ENCODE measurements at places on chromosomes 12 and 14.
A peak's percentile ranks its signal among the peaks of the same experiment; 100 is the strongest.

DNA sequence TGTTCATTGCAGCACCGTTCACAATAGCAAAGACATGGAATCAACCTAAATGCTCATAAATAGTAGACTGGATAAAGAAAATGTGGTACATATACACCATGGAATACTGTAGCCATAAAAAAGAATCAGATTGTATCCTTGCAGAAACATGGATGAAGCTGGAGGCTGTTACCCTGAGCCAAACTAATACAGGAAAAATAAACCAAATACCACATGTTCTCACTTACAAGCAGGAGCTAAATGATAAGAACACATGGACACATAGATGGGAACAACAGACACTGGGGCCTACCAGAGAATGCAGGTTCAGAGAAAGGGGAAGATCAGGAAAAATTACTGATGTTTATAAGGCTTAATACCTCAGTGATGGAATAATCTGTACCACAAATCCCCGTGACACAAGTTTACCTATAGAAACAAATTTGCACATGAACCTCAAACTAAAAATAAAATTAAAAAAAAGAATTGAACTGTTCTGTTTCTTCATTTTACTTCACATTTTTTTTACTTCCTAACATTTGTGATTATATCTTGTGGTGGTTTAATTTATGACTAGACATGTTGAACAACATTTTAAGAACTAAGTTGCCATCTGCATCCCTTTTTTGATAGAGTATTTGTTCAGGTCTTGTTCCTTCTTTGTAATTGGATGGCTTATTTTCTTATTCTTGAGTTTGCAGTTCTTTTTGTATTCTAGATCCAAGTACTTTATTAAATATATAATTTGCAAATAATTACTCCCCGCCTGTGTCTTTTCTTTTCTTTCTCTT, 835.2 kb downstream of the FSCB start:
- DNase-seq: no peak

DNA sequence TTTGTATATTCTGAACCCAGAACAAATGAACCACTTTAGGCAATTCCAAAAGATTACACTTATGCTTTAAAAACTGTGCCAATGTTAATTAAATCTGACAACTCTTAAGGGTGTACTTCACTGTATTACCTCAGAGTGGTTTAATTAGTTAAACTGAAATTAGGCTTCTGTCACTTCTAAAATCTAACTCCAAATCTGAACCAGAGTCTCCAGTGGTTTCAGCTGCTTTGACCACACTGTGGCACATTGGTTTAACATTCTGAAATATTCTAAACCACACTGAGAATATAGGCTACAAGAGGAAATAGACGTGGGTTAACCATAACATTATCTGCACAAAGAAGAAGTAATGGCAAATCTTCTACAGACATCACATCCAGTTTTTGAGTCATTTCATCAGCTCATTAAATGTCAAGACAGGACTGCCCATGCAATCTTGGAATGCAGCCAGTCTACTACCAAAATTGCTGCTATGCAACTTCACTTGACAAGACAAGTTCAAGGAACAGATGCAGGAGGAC, 94.8 kb downstream of the LRP6 start:
- DNase-seq: no peak

- DNase-seq: no peak
These were observed 1.0 kb upstream of the NRIP2 start for GRCh38 chr12:2835691-2836403.

DNA sequence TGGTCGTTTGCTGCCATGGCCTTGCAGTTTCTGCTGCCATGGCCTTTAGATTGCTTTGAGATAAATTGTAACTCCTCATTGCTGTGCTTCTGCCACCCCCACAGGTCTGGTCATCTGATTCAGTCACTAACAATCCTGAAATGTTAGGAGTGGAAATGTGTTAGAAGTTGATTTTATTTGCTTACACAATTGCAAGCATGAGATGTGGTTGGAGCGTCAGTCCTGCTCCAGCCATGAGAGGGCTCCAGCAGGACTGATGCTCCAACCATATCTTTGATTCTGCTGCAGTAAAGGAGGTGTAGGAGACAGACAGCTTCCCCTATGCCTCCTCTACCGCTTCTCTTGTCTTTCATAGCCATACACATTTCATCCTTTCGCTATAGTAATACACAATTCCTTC, 226.8 kb upstream of the RGS6 start:
- no peak for DNase-seq

GRCh38 chr14:106174206-106174605, 647.8 kb downstream of the TMEM121 start:
- DNase-seq: no peak

- no peak for DNase-seq
These were observed 841.7 kb downstream of the DIO2 start for GRCh38 chr14:79369359-79370332.

- no peak for DNase-seq
These were observed 10.1 kb downstream of the ARMH4 start for GRCh38 chr14:58141893-58142292.

GRCh38 chr12:4975574-4975973, 65.9 kb downstream of the KCNA1 start:
- DNase-seq: peak; percentile 29

- DNase-seq: no peak
These were observed 2.1 kb downstream of the VASH1 start for GRCh38 chr14:76763096-76764041.

- DNase-seq: no peak
These were observed 89.7 kb upstream of the CCDC198 start for GRCh38 chr14:57583396-57583795.

DNA sequence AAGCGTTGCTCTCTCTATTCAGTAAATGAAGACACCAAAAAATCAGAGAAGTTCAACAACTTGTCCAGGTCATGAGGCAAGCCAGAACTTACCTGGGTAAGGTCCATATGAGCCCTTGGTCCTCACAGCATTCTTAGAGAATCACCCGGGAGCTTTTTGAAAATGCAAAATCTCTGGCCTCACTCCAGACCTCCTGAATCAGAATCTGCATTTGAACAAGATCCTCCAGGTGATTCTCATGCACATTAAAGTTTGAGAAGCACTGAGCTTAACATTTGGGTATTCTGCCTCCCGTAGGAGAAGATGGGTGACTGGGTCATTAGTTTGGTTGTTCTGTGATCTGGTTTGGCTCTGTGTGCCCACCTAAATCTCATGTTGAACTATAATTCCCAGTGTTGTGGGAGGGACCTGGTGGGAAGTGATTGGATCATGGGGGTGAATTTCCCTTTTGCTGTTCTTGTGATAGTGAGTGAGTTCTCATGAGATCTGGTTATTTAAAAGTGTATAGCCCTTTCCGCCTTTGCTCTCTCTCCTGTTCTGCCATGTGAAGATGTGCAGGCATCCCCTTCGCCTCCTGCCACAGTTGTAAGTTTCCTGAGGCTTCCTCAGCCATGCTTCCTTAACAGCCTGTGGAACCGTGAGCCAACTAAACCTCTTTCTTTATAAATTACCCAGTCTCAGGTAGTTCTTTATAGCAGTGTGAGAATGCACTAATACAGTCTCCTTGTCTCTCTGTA, 221.2 kb downstream of the RAD51B start:
- DNase-seq: no peak

- DNase-seq: no peak
These were observed 240.9 kb downstream of the ETNK1 start for GRCh38 chr12:22865822-22866221.

- DNase-seq: no peak
These were observed 50.9 kb upstream of the STON2 start for GRCh38 chr14:81450976-81451375.

GRCh38 chr12:44873898-44874297, 2.2 kb downstream of the NELL2 start:
- DNase-seq: no peak

- no peak for DNase-seq
These were observed 425.3 kb upstream of the FBXO33 start for GRCh38 chr14:39857376-39858055.

GRCh38 chr12:9742661-9743060, 9.8 kb upstream of the CLECL1 start:
- DNase-seq: no peak

Data from iPS-NIHi11 (cell line).